Activated naive CD8-positive, alpha-beta T cell treated with anti-CD3 and anti-CD28 coated beads, Interleukin-2, amount 10 ng/mL, durations not matched to agents 7 days and 5 days (primary cell): ENCODE measurements at places on chromosomes 6 and 20. TPM values are rescaled to one million over a fixed set of nuclear protein-coding genes. Genes with fewer than 3 reads are reported as not detected.
A peak's percentile ranks its signal among the peaks of the same experiment; 100 is the strongest.

GRCh38 chr6:134902074-134902861, 47.6 kb downstream of the ALDH8A1 start:
- DNase-seq, result no peak

Gene LY6G6C
- total RNA-seq, result not detected

DNA sequence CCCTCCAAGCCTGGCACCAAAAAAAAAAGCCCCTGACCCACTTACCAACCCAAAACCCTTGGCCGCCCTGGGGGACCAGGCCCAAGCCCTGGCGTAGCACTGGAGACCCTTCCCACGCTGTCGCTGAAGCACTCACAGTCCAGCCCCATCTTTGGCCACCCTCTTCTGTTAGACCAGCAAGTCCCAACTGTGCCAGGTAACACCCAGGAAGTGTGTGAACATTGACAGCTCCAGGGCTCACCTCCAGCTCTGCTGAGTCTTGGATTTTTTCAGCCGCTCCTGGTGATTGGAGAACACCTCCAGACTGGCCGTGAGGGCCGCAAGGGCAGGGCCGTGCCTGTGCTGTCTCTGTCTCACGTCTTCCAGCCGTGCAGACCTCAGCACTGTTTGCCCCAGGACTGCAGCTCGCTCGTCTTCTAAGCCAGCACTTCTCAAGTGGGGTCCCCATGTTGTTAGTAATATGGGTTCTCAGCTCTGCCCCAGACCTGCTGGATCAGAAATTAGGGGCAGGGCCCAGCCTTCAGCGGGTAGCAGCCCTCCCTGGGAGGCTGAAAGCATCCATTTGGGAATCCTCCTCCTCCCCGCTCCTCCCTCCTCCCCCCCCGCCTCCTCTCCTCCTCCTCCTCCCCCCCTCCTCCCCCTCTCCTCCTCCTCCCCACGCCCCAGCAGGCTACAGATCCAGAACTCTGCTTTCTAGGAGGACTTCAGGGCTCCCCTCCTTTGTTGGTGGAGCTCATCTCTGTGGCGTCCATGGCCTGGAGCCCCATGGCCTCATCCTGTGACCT, 18.1 kb downstream of the NPEPL1 start:
- no peak for DNase-seq

Gene BACH2
- total RNA-seq, result 65.8 TPM

Gene BEND6
- not detected for total RNA-seq

Gene MEP1A
- not detected for total RNA-seq

DNA sequence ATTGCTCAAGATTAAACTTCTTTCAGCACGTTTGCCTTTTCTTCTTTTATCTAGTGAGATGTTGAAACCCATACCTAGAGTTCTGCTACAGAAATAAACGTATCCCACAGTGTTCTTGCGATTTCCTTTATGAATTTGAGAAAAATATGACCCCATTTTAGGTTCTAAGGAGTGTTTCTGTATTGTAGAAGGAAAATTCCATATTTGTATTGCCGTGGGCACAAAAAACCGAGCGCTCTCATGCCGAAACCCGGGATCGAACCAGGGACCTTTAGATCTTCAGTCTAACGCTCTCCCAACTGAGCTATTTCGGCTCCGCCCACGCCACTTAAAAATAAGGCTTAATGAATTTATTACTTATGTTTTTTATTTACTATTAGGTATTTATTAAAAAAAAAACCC, 23.7 kb downstream of the ZNF311 start:
- DNase-seq, result peak; percentile 65

Gene LPA
- total RNA-seq, result not detected

GRCh38 chr6:56848105-56848504, 106.8 kb upstream of the BEND6 start:
- no peak for DNase-seq

GRCh38 chr20:11168026-11168425, 494.2 kb upstream of the JAG1 start:
- DNase-seq, result no peak

- DNase-seq, result no peak
Observed at GRCh38 chr20:4112481-4113421, 97.4 kb upstream of the RNF24 start.
